ENCODE measurements at places on chromosomes 7 and 10. TPM values are rescaled to one million over a fixed set of nuclear protein-coding genes. Genes with fewer than 3 reads are reported as not detected.

Gene OPALIN
- total RNA-seq, result not detected

Gene COL13A1
- 8.1 TPM for total RNA-seq

Gene TAS2R3
- total RNA-seq, result 4.2 TPM

Gene NEUROD6
- 0.93 TPM for total RNA-seq

Gene SPDYE1
- total RNA-seq, result not detected

Gene TFR2
- 6.2 TPM for total RNA-seq

Gene AGR3
- 3.2 TPM for total RNA-seq

Gene AKR1C8
- 0.27 TPM for total RNA-seq

Data from camera-type eye (tissue), 1 donor.